ENCODE measurements at places on chromosomes 7 and 10.

DNA sequence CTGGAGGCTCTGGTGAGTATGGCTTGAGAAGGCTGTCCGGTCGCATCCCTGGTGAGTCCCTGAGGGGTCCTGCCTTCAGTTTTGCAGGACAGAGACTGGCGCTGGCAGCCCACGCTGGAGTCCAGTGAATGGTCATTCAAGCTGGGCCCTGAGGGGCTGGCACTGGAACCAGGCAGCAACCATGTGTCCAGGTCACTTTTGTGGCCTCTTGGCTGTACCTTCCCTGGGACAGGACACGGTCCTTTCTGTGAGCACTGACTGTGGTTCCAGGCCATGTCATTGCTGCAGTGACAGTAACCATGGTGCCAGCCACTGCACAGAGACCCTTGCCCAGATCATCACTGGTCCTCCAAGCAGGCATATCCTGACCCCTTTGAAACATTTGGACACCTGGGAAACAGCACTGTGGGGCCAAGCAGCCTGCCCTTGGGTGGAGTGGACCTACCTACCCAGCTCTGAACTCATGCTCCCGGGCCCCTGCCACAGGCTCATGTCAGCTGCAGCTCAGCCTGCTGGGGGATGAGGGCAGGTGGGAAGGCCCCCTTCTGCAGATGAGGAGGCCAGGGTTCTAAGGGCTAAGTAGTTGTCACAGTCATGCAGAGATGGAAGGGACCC is 72.1 kb downstream of the ADCY1 start:
- no peak for DNase-seq

- no peak for DNase-seq
Observed at GRCh38 chr7:47734287-47734948, 152.5 kb upstream of the TNS3 start.

DNA sequence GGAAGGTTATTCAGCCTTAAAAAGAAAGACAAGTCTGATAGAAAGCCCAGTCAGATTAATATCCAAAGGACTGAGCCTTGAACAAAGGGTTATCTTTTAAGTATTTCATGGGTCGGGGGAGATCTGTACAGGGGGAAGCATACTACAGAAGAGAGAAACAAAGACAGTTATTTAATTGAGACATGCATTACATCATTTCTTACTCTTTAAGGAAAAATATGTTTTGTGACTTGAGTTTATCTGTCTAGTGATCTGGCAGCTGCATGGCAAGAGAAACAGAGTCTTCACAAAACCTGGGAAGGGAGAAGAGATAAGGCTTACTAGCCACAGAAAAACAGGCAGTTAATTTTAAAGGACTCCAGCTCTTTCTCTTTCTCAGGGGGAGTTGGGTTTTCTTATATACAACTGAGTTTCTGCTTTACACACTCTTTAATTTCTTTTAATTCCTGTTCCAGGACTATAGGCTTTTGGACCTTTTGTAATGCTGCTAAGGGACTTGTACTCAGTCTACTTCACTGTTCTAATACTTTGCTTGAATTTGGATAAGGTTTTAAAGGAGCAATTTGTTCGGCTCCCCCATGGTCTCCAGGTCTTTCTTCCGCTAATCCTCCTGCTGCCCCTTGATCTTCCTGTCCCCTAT is 20.9 kb upstream of the CYP3A43 start:
- DNase-seq = no peak

GRCh38 chr10:77666821-77667220 is 29.2 kb upstream of the KCNMA1 start:
- no peak for DNase-seq

GRCh38 chr10:35640474-35640873 is 1.6 kb downstream of the FZD8 start:
- DNase-seq = peak; percentile 23

DNA sequence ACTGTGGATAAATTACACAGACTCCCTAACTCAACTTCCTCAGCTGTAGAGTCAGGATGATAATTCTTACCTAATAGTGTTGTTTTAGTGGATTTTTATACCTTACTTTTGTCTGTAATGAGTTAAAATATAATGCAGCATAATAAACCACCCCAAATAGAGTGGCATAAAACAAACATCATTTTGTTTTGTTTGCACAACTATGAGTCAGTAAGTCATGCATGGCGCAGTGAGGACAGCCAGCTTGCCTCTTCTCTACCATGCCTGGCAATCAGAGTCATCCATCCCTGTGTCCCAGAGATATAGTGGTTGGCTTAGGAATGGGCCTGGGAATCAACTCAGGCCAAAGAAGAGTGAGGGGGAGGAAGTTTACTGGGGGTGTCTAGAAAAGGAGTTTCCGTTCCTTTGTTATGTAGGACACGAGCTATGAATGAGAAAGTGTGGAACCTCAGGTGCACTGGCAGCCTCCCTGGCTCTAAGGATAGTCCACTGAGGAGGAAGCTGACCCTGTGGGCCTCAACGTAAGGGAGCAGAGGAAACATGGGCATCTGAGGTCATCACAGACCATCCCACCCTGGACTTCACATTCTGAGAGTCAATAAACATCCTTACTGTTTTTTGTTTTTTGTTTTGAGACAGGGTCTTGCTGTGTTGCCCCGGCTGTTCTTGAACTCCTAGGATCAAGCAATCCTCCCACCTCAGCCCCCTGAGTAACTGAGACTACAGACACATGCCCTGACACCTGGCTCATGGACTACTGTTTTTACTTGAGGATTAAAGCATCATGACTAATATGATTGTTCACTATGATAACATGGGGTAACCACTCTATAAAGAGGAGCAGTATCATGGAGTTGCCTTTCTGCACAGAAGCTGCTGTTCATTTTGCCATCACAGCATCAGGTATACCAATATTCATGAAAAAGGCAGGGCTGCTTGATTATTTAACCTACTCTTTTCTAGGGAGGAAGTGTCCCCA is 21.0 kb upstream of the GRB10 start:
- DNase-seq = no peak

DNA sequence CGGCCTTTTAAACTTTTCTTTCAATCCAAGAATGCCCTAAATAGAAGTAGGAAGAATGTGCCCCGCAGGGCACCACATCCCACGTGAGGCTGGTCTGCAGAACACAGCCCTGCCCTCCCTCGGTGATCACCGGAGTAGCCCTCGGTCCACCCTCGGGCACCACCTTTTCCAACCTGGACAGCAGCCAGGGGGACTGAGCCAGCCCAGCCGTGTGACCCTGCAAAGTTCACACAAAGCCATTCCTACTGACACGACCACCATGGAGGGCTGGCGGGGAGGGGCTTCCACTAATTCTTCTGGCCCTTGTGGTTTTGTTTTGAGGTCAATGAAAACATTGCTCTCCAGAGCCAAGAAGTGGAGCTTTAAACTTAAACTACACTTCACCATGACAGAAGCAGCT is 132.2 kb downstream of the TCERG1L start:
- no peak for DNase-seq

DNA sequence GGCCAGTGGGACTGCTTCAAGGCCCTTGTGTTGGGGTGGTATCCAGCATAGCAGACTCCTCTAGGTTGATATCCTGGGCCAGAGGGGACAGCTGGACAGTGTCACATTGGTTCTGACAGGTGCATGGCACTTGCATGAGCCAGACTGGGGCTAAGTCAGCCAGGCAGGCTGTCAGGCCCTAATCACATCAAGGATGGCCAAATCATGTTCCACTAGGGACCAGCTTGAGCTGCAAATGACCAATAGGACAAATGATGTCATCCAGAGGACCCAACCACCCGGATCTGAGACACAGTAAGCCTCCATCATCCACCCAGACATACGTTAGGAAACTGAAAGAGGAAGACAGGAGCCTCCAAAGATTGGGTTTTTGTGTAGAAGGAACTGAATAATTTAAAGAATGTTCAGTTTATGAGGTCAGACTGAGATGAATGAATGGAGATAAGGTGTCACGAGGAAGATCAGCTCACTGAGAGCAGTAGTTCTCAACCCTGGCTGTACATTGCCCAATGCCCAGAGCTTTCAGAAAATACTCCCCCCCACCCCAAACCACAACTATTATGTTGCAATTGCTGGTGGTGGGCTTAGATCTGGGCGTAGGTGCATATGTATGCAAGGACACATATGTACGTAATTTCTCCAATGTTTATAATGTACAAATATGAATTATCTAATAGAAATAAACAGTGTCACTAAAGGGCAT is 75.2 kb upstream of the INHBA start:
- no peak for DNase-seq

DNA sequence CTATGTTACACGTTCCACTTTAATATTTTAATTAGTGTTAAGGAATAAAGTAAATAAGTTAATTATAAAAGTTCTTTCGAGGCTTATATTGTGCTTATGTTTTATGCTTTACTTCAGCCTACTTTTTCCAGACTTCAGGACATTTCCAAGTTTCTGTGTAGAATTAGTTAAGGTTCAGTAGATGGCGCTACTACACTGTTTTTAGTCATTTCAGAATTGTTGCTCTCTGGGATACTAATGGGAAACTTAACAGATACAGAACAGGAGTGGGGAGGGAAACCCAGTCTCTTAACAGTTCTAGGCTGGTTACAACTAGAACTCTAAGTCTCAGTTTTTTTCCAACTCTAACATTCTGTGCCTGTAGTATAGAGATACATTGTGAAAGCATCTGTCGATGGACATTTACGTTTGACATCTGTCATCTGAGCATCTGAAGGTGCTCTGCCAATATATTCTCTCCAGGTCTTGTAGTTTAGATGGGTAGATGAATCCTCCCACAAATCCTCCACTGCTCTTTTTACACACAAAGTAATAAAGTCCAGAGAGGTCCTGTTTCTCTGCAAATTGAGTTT is 56.8 kb upstream of the FAM171A1 start:
- DNase-seq = no peak

- DNase-seq = no peak
Observed at GRCh38 chr10:128866551-128866950, 600.5 kb upstream of the MGMT start.

GRCh38 chr7:101911800-101912715 is 94.6 kb downstream of the CUX1 start:
- DNase-seq = no peak

DNA sequence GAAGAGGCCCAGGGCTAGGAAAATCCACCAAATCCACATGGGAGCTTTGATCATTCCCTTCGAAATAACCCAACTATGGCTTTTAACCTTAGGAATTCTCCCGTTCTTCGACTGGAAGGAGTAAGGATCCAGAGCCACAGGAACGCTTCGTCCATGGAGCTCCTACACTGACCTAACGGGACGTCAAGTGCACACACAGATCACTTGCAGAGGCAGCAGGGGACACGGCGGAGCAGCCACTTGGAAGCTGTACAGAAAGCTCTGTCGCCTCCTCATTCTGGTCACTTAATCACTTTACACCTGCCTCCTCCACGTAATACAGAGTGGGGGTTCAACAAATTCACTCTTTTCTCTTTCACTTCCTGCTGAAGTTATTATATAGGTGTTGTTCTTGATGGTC is 43.9 kb downstream of the RSU1 start:
- DNase-seq = no peak

GRCh38 chr7:89042940-89043339 is 247.4 kb upstream of the TEX47 start:
- no peak for DNase-seq

- DNase-seq = no peak
Observed at GRCh38 chr10:21891439-21891838, 112.1 kb downstream of the DNAJC1 start.

DNA sequence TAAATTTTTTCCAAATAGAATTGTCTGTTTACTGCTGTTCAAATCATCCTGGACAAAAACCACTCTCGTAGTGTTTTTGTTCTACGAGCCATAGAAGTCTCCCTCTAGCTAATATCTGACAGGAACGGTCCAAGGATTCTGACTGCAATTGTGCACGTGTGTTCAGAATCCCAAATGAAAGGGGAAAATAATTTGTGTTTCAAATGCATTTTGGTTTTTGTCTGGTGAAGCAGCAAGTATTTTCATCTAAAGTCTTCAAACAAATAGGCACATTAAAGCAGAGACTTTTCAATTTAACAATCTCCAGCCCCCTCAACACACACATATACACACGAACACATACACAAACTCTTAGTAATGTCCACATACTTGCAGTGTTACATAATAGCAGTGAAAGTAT is 475 bp downstream of the NEUROD6 start:
- no peak for DNase-seq

Measured in stimulated activated naive CD4-positive, alpha-beta T cell treated with Interleukin-2 at 50 U/mL for 16 hours (primary cell).